Natural killer cell treated with Interleukin-12 subunit alpha and Interleukin-12 subunit beta and Interleukin-15 and Interleukin-18, amount 100 ng/mL, for 72 hours (primary cell): ENCODE measurements at places on chromosomes 1 and 21. TPM values are rescaled to one million over a fixed set of nuclear protein-coding genes. Genes with fewer than 3 reads are reported as not detected.

GRCh38 chr1:224884361-224884801, 45.1 kb upstream of the DNAH14 start:
- DNase-seq, result no peak

The RNU1-3 gene
- total RNA-seq, result 1,591 TPM

The COL9A2 gene
- 5.4 TPM for total RNA-seq

DNA sequence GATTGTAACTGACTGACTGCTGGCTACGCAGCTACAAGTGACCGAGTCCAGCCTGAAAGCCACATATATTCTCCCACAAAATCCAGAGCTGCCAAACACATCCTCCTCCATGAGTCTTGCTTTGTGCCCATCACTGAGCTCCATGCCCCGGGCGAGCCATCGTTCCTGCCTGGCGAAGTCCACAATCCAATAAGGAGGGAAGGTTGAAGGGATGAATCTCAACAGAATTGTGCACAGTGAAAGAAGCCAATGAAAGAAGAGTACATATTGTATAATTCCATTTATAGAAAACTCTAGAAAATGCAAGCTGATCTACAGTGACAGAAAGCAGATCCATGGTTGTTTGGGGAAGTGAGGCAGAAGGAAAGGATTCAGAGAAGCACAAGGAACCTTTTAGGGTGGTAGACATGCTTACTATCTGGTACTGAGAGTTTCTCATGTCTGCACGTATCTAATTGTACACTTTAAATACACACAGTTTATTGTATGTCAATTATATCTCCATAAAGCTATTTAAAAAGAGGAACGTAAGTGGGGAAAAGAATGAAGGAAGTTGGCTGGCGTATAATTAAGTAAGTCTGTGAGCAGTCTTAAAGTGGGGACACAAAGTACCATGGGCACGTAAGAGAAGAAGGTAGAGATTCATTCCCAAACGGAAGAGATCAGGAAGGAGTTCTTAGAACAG, 115.9 kb upstream of the JUN start:
- DNase-seq, result no peak

The SEC16B gene
- not detected for total RNA-seq

DNA sequence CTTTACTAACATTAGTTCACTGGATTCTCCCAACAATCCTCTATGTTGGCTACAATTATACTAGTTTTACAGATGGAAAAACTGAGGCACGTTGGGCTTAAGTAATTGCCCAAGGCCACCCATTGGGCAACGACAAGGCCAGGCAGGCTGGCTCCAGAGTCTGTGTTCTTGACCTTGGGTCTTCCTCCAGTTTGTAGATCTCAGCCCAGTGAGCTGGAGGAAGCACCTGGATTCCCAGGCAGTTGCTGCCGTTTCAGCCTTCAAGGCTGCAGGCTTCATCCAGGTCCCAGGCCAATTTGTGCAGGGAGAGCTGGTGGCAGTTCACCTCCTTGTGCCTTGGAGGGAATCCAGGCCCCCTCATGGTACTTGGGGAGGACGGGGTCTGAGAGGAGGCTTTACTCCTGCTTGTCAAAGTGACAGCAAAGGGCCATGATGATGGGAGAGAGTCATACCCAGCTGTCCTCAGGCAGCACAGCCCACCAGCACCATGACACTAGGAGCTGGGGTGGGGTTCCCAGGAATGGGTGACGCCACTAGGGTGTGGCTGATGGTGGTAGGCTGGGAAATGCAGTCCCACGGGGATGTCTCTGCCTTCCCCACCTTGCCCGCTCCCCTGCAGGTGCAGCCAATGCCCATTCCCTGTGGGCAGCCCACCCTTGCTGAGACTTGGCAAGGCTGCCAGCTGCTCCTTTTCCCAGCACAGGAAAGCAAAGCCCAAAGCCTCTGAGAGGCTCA, 27.1 kb downstream of the PKP1 start:
- no peak for DNase-seq

DNA sequence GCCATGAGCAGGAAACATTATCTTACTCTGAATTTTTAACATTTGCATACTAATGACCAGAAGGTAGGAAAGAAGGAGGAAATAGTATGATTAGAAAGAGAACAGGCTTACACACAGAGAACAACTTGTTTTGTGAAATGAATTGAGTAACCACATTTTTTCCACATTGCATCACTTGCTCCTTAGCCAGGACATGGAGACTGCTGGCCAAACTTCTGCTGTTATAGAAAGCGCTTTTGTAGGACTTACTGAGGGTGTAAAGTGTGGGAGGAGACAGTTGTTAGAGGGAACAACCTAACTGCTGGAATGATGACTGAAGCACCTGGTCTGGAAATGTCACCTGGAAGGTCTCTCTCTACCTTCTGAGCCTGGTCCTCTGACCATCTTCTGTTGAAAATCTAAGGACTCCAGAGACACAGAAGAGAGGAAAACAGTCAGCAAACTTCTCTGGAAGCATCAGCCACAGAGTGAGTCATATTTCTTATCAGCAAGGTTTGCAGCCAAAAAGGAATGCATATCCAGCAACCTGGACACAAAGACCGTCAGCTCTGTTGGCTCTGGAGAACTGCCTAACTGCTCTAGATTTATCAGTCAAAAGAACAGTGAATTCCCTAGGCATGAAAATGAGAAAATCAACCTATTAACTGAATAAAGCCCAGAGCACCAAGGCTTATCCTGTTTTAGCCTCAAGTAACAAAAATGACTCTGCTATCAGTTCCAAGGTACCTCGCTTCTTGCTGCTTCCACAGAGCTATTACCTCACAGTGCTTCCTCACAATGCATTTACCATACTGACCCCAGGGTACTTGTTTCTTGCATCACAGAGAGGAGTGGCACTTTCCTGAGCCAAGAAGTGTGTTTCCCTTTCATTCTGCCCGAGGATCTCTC, 88.0 kb upstream of the SLFNL1 start:
- no peak for DNase-seq

The SLC44A3 gene
- not detected for total RNA-seq

The B3GALT2 gene
- total RNA-seq, result not detected

DNA sequence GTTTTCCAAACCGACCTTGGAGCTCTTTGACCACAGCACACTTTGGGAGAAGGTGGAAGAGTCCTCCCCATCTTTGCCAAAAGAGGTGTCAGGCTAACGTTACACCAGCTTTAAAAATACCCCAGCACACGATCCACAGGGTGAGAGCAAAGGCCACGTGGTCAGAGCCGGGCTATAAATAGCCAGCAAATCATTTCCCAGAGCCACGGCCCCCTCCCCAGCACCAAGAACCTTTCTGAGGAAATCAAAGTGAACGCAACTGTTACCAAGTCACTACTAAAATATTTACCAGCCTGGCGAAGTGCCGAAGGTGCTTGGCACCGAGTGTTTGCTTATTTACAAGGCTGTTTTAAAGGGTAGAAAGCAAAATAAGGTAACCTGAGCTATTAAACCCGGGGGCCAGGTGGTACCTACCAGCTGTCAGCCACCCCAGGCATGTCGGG, 72.4 kb downstream of the CASZ1 start:
- no peak for DNase-seq

The BOLA1 gene
- 13.9 TPM for total RNA-seq

The CRYAA gene
- total RNA-seq, result not detected

The TAS1R1 gene
- not detected for total RNA-seq

The PALMD gene
- total RNA-seq, result not detected

DNA sequence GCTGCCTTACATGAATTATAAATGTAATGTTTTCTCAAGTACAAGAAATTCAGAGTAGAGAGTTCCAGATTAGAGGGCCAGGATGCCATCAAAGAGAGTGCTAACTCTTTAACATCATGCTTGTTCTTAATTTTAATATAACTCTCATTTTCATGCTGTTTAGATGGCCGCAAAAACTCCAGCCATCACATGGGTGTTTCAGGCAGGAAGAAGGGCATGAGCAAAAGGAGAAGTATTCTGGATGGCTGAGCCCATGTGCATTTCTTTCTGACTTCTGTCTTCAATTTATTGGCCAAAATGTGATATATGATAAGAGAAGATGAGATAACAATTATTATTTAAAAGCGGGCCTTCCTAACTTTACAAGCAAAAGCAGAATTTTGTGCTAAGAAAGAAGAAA, 1328.6 kb downstream of the MRPL39 start:
- DNase-seq, result no peak

The TMEM240 gene
- total RNA-seq, result not detected

DNA sequence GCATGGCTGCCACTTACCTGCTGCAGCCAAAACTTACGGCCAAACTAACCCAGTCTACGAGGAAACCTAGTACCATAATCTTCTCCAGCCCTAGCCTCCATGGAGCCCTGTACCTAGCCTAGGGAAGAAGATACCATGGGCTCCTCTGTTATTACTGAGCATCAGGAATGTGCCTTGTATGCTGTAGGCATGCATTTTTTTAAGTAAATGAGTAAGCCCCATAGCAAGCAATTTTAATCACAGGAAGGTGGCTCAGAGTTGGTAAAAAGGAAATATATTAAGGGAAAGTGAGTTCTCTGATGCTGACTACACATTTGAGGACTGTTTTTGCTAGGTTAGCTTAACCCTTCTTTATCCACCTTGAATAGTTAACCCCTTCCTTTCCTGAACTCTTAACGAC, 21.2 kb downstream of the NFASC start:
- DNase-seq, result no peak

The ATAD3C gene
- total RNA-seq, result 0.17 TPM

GRCh38 chr1:118878661-118879060, 109.5 kb downstream of the TBX15 start:
- no peak for DNase-seq

DNA sequence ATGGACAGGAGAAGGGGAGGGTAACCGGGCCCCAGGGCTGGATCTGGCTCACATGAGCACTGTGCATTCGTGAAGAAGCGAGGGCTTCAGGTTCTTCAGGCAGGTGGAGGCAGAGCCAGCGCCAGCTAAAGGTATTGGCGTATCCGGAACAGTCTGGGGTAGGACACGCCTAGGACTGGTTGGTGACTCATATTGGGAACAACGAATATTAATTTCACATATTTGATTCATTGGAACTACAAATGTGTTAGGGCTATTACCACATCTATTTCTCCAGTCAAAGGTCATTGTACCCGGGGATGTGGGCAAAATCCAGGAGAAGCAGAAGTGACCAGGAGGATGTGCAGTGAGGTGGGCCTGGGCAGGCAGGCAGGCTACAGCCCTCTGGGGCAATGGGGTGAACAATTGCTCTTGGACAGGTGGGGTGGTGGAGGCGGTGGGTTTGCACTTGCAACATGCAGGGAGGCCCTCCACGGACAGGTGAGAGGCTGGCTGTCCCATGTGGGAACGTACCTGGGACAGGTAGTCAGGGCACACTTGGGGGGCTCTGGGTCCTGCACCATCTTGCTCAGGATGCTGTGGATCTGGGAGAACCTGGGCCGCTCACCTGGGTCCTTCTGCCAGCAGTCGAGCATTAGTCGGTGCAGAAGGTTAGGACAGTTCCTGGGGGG, 26.7 kb downstream of the CDCA8 start:
- DNase-seq, result no peak

GRCh38 chr1:42450061-42450460, 5.8 kb downstream of the ZMYND12 start:
- DNase-seq, result no peak

DNA sequence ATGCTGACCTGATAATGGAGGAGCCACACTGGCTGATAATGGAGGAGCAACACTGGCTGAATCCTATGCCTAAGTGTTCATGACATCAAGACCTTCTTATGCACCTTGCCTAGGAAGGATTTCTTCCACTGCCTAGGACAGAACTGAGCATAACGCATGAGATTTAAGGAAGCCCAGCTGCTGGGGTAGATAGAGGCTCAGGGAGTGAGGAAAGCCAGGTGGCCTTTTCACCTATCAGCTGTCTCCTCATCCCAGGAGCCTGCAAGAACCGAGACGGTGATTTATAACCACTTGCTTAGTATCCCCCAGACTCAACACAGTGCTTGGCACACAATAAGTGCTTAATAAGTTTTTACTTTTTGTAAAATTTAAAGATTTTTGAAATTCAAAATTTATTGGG, 7.4 kb upstream of the CTBS start:
- DNase-seq, result no peak

- peak; percentile 82 for DNase-seq
These were observed 57.4 kb downstream of the OLIG1 start for GRCh38 chr21:33127154-33127867.

DNA sequence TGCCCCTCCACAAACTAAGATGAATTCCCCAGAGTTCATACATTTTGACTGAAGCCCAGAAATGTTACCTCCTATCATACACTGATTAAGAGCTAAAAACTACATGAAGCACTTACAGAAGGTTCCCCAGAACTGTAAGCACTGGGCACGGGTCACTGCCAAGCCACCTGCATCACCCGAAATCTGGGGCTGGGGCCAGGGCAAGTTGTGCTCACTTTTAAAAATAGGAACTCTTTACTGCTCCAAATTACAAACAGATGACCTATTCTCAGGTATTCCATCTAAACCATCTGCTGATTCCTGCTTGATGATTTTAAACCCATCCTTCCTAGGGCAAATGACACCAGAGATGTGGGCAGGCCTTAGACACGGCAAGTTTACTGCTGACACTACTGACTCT, 4.8 kb downstream of the SETD4 start:
- DNase-seq, result no peak

The STUM gene
- not detected for total RNA-seq

DNA sequence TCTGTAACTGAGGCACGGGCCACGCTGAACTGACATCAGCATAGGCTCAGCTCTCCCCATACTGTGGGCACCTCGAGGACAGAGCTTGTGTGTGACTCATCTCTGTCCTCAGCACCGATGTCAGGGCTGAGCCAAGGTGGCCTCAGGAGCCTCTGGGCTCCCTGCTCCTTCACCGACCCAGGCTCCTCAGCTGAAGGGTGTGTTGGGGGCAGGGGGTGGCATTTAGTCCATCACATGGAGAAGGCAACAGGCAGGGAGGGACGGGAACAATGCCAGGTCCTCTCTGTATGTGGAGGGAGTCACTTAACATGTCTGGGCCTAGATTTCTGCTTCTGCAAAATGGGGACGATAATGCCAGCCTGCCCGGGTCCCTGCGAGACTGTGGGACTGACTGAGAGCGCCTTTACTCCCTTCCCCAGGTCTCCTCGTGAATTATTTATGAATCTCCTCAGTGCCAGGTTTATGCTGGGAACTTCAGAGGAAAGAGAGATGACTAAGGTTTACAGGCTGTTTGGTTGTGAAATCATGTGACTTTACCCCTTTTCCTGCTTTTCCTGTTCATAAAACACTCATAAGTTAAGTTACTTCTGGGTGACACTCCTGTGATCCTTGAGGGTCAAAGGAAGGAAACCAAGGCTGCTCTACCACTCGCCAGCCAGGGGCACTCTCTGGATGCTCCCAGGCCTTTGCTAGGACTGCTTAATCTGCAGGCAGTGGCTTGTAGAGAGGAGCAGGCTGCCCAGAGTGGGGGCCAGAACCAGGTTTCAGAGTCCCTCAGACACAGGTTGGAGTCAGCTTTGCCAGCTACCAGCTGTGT, 16.2 kb downstream of the TTC39A start:
- no peak for DNase-seq

DNA sequence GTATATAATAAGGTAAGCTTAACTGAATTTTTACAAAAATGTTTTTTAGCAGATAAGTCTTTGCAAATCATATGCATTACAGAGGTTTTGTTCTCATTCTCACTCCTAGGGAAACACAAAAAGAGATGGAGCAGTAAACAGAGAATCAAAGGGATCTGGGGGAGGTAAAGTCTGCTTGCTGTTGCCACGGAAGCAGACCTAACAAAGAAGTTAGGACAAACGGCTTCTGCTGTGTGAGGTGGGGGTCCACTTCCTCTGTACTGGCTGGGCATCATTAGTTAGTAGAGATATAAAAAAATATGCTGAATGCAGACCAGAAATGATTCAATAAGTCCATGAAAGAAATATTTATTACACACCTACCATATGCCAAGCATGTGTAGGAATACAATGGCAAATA, 34.2 kb downstream of the GJA5 start:
- DNase-seq, result no peak

The GPR153 gene
- total RNA-seq, result 5.6 TPM

- no peak for DNase-seq
These were observed 7.1 kb downstream of the GPR157 start for GRCh38 chr1:9121496-9122409.
